ENCODE measurements at places on chromosomes 1 and 21. TPM values are rescaled to one million over a fixed set of nuclear protein-coding genes. Genes with fewer than 3 reads are reported as not detected.

Gene TCHHL1
- not detected for total RNA-seq

- H3K4me1 ChIP-seq: peaks cover 34% of the 10 kb centered on the region
- H3K27me3 ChIP-seq: peaks cover 10% of the 10 kb centered on the region
- no peak overlapping the region for H3K4me3 ChIP-seq
- DNase-seq: no peak
Observed at GRCh38 chr1:116573431-116574095, 2.7 kb upstream of the CD58 start.

GRCh38 chr1:49364676-49365075 is 588.0 kb upstream of the BEND5 start:
- H3K36me3 ChIP-seq: no peaks in the 10 kb centered on the region
- no peak overlapping the region for H3K27ac ChIP-seq
- H3K27me3 ChIP-seq: no peaks in the 10 kb centered on the region
- H3K4me3 ChIP-seq: no peak overlapping the region

DNA sequence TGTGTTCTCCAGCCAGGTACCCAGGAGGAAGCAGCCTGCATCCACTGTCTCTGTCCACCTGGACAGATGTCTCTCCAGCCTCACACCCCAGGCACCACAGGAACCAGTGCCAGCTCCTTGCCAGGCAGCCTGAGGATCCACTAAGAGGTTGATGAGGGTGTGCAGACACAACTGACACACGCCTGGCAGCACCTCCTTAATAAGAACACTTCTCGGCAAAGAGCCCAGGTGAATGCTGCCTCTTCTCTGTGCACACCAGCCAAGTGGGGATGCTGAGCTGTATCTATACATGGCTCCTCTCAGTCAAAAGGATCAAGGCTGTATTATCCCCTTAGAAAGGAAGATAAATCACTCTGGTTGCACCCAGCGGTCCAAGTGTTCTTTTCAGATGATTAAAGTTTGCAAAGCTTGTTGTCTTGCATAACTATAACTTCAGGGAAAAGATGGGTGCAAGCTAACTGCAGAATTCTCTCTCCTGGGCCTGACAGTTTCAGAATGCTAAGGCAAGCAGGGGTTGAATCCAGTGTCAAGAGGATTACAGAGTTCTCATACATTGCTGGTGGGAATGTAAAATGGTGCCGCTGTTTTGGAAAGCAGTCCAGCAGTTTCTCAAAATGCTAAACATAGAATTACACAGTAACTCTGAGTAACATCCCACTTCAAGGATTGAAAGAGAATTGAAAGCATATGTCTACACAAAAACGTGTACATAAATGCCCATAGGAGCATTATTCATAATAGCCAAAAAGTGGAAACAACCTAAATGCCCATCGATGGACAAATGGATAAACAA is 3.7 kb upstream of the CAPN8 start:
- no peak overlapping the region for H3K4me3 ChIP-seq
- H3K4me1 ChIP-seq: no peaks in the 10 kb centered on the region

DNA sequence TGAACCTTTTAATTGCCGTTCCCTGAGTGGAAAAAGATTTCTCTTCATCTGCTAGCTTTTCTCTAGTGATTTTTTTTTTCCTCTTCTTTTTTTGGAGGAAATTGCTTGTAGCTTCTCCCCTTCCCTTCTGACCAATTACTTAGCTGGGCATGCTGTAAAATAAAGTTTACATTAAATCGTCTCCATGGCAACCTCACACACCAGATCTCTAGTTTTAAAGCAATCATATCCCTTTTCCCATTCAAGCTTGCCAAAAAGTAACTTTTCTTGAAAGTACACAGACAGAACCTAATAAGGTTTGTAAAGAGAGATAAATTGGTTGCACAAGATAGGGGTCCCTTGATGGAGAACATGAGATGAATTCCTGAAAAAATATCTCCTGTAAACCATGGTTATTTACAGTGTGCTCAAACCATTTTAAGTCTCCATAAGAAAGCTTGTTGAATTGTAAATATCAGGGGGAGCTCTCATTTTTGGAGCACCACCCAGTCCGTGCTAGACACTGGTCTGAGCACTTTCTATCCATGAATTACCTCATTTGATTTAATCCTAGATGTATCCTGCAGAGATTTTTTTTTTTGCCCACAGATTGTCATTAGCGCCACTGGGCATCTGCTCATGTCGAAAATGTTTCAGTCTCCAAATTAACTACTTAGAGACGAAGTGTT is 32.6 kb upstream of the HTR1D start:
- H3K27me3 ChIP-seq: peaks cover 3% of the 10 kb centered on the region
- H3K4me1 ChIP-seq: peaks cover 6% of the 10 kb centered on the region
- no peak for DNase-seq
- no peak overlapping the region for H3K4me3 ChIP-seq

DNA sequence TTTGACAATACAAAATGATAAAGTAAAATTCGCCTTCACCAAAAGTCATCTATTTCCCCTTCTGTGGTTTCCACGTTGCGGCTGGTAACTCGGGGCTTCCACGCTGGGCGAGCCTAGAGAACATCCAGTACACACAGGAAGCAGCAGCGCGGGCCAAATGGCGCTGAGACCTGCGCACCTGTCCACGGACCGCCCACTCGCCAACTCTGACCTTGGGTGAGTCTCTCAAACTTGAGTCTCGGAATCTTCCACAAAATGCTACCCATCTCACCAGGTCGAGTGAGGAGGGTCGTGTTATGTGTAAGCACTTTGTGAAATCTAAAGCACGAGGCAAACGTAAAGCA is 820 bp upstream of the TTF2 start:
- H3K36me3 ChIP-seq: peaks cover 3% of the 10 kb centered on the region
- no peak overlapping the region for H3K4me3 ChIP-seq
- peaks cover 30% of the 10 kb centered on the region for H3K4me1 ChIP-seq
- H3K27ac ChIP-seq: no peak overlapping the region
- DNase-seq: no peak
- H3K27me3 ChIP-seq: no peaks in the 10 kb centered on the region

DNA sequence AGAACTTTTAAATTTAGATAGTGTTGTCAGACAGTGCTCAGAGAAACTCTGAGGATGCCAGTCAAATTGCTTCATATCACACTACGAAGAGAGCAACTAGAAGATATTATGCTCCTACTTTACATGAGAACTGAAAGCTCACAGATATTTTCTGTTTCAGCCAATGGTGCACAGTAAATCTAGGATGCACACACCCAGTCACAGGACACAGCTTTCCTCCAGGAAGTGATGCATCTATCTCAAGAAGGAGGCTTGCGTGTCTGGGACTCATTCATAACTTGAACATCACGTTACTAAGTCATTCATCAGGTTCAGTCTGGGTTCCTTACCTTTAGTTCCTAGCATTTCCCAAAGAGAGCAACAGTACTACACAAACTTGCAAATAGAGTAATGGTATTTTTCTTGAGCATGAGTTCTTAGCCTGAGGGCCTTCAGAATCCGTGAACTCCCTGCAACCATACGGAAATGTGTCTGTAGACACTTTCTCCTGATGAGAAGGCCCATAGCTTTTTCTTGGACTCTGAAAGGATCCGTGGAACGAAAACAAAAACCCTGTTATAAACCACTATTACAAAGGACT is 12.2 kb downstream of the ZNF697 start:
- no peaks in the 10 kb centered on the region for H3K27me3 ChIP-seq
- DNase-seq: no peak
- H3K36me3 ChIP-seq: peaks cover 2% of the 10 kb centered on the region
- H3K4me1 ChIP-seq: peaks cover 35% of the 10 kb centered on the region
- H3K4me3 ChIP-seq: no peak overlapping the region

Gene KCNA2
- 2.5 TPM for total RNA-seq

Gene FNDC5
- 28.7 TPM for total RNA-seq

Gene IRF2BP2
- 55.6 TPM for total RNA-seq

Gene CRYAA
- not detected for total RNA-seq

- peaks cover 15% of the 10 kb centered on the region for H3K4me1 ChIP-seq
- H3K36me3 ChIP-seq: no peaks in the 10 kb centered on the region
- no peak overlapping the region for H3K4me3 ChIP-seq
- no peak overlapping the region for H3K27ac ChIP-seq
- no peak for DNase-seq
- H3K27me3 ChIP-seq: no peaks in the 10 kb centered on the region
Observed at GRCh38 chr1:216612291-216612690, 110.9 kb downstream of the ESRRG start.

DNA sequence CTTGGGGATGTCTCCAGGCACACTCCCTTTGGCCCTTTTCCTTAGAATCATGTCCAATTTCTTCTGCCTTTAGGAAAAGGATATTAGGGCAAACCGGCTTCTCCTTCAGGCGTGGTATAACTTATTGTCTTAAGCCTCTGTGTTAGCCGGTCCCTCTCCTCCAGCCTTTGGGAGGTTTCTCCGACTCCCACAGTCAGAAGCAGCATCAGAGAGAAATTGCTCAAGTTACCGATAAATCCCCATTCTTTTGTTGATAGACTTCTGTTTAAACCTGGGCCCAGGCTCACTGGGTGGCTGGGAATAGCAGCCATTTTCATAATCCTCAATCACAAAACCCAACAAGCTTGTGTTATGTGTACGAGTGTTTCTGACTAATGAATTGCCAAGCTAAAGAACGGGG is 85.4 kb upstream of the KAZN start:
- no peak overlapping the region for H3K27ac ChIP-seq
- H3K27me3 ChIP-seq: no peaks in the 10 kb centered on the region
- DNase-seq: no peak
- H3K4me3 ChIP-seq: no peak overlapping the region
- H3K36me3 ChIP-seq: no peaks in the 10 kb centered on the region

Gene GOLT1A
- total RNA-seq: not detected
